ENCODE measurements at places on chromosomes 2 and 18.

DNA sequence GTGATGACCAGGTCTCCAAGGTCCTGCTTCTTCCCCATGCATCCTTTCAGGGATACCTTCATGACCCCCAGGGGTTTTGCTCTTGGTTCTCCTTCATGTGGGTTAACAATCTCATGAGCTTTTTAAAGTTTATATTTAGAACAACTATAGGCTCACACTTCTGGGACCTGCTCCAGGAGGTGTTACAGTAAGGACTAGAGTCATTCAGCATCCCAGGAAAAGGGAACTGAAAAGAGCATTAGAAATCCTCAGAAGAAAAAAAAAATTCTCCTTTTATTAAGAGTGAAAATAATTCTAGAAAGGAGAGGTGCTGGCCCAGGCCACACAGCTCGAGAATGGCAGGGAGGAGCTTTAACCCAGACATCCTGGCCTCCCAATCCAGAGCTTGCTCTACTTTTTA, 66.5 kb downstream of the SETBP1 start:
- no peak for DNase-seq

- DNase-seq: no peak
These were observed 769.9 kb downstream of the TSN start for GRCh38 chr2:122525336-122525735.

GRCh38 chr2:132438691-132439090, 22.1 kb downstream of the GPR39 start:
- no peak for DNase-seq

GRCh38 chr2:166494140-166494624, at the start of gene SCN7A:
Gene SCN7A (minus strand): TSS chr2:166494249. CDS start chr2:166477696, 16,553 bp downstream.
- DNase-seq: no peak

- no peak for DNase-seq
These were observed 262.7 kb downstream of the ATAD2B start for GRCh38 chr2:23664066-23664788.

GRCh38 chr18:49813069-49813318, 339 bp downstream of the ACAA2 start:
- no peak for DNase-seq

DNA sequence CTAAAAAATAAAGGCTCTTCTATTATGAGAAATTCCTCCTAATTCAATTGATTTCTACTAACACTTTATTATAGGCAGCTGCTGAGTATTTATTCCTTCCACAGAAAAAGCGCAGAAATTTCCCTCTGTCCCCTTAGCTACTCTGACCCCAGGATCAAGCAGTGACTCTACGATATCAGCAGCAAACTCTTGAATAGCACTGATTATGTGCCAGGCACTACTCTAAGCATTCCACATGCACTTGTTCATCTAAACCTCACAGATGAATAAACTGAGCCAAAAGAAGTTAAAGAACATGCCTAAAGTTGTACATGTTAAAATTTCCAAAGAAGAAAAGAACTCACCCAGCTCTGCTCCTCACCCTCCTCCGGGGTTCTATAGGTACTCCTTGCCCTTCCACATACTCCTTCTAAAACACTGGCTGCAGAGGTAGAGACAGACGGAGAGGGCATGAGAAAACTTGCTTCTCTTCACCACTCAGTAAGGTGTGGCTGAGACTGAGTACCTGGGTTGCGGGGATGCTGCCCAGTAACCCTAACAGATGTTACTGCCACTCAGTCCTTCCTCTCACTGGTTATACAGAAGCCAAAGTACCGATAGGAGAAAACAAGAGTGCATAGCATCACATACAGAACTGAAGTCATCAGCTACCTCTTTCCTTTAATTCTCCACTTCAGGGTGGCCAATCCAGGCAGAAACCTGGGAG, 9.9 kb downstream of the C1D start:
- no peak for DNase-seq

GRCh38 chr2:23237147-23237546, 147.8 kb upstream of the KLHL29 start:
- no peak for DNase-seq

DNA sequence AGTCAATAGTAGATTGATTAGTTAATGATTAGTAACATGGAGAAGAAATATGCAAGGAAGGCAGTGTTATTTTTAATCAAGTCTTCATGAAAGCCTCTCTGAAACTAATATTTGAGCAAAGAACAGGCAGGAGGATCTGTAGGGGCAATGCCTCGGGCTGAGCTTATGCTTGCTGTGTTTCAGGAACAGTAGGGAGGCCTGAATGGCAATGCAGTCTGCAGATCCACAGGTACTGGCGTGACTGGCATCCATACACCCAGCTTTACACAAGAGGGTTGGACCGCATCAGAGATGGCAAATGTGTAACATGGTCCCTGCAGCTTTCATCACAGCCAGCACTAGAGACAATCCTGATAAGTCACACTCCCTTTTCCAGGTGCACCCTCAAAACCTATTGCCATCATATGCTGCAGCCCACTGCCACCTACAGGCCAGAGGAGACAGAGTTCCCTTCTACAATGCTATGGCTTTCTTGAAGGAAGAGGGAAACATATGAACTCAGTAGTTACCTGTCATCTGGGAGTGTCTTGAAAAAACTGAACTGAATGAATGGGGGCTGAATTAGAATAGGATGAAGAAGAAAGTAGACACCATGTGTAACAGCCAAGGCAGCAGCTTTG, 582.4 kb upstream of the RAB6C start:
- no peak for DNase-seq

- no peak for DNase-seq
These were observed 56.8 kb upstream of the TTN start for GRCh38 chr2:178863856-178864620.

GRCh38 chr2:126781206-126781605, 117.5 kb upstream of the TEX51 start:
- no peak for DNase-seq

- DNase-seq: no peak
These were observed 94.3 kb upstream of the YWHAQ start for GRCh38 chr2:9725106-9725505.

GRCh38 chr2:127371037-127371436, 16.7 kb downstream of the MAP3K2 start:
- no peak for DNase-seq

- no peak for DNase-seq
These were observed 117.1 kb upstream of the DTNA start for GRCh38 chr18:34592961-34593382.

GRCh38 chr2:182448371-182448770, 21.5 kb upstream of the PDE1A start:
- DNase-seq: no peak

DNA sequence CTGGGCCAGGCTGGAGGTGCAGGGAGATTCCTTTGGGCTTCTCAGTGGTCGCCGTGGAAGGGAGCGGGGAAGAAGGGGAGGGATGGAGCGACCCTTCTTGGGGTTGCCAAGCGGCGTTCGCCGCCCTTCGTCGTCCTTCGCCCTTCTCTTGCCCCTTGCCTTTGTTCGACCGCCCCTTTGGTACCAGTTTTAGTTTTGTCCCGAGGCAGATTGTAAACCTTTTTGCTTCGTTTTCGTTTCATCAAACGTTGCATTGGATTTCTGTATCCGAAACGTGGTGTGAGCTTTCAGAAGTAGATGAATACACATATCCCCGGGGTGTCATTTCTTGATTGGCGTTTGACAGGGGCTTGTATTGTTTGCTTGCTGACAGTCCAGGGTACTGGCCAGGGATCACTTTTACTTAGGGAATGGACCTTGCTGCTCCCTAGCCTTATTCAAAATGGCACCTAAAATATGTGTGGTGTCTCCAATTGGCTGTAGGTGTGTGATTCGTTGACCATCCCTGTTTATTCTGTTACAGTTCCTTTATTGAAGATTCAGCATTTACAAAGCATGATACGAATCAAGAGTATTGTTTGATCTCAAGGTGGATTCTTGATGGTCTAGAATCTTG, 788 bp downstream of the USP14 start:
- no peak for DNase-seq

- DNase-seq: no peak
These were observed 671.2 kb downstream of the LRRTM4 start for GRCh38 chr2:76851000-76851399.

GRCh38 chr2:10830203-10830602, 17.6 kb upstream of the PDIA6 start:
- no peak for DNase-seq

- peak; percentile 92 for DNase-seq
These were observed 14.5 kb downstream of the PDCD1 start for GRCh38 chr2:241844066-241844728.

DNA sequence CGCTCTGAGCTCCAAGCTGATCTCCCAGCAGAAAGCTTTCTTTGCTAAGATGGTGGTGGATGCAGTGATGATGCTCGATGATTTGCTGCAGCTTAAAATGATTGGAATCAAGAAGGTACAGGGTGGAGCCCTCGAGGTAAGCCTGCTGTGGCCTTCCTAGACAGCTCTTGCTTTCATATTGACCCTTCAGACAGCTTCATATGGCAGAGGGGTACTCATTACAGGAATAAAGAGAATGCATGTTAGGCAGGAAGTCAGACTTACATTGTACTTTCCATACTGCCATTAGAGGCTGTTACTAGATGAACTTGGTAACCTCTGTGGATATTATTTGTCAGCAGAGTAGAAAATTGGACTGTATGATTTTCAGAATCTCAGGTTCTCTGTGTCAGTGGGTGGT, 10.5 kb downstream of the CCT7 start:
- no peak for DNase-seq

DNA sequence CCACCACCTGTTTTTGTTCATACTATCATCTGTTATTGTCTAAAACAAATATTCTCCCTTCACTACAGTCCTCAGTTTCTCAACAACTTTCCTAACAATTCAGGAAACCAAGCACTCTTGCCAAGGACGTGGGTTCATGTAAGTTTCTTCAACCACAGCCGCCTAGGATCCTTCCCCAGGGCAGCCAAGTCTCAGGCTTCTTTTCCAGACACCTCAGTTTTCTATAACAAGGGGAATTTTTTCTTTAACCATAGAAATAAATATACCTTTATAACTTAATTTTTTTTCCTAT, 39.4 kb upstream of the AGPS start:
- no peak for DNase-seq

Measured in activated naive CD8-positive, alpha-beta T cell treated with anti-CD3 and anti-CD28 coated beads, Interleukin-2, amount 50 U/mL, for 24 hours (primary cell).